GM06990 (cell line): ENCODE measurements at places on chromosomes 13 and 19.

DNA sequence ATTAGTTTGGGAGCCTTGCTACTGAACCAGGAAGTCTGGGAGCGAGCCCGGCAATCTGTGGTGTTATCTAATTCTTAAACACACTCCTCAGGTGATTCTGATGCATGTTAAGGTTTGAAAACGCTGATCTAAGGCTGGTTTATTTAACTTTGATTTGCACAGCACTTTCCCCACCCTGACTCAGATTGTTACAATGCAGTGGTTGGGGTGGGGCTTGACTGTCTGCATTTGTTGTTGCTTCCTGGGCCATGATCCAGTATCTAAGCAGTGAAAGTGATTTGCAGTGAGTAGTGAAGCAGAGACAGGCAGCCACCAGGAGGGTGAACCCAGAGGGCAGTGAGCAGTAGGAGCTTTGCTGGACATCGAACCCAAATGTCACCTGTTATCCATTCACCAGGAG, 81.6 kb upstream of the ARGLU1 start:
- DNase-seq, result no peak

DNA sequence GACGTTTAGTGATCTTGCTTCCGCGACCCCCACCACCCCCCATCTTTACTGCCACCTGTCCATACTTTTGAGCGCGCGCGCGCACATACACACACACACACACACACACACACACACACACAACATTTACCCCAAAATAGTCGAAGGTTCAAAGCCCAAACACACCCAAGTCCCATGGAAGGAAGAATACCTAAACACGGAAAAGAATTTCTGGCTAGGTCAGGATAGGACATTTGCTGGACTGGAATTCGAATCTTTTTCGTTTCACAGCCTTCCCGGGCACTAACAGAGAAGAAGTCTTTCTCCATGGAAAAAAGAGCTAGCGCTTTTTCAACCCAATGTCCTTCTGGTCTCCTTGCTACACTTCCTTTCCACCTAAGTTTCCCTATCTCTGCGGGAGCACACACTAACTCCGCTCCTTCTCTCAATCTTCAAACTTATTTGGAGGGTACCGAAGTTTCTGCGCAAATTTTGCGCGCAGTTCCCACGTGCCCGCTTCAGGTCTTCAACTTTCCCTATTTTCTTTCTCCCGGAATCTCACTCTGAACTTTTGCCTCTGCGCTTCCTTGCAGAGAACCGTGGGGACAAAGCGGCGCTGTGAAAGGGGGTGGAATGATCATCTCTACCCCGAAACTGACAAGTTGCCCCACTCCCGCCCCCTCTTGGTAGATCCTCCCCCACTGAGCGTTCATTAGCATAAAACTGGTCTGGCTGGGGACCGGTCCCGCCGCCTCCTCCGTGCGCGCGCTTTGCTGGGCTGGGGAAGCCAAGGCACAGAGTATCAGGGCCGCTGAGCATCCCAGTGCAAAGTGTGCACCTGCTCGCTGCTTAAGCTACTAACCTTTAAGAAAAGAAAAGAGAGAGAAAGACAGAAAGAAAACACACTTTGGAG, 2.7 kb downstream of the DACH1 start:
- no peak for DNase-seq

DNA sequence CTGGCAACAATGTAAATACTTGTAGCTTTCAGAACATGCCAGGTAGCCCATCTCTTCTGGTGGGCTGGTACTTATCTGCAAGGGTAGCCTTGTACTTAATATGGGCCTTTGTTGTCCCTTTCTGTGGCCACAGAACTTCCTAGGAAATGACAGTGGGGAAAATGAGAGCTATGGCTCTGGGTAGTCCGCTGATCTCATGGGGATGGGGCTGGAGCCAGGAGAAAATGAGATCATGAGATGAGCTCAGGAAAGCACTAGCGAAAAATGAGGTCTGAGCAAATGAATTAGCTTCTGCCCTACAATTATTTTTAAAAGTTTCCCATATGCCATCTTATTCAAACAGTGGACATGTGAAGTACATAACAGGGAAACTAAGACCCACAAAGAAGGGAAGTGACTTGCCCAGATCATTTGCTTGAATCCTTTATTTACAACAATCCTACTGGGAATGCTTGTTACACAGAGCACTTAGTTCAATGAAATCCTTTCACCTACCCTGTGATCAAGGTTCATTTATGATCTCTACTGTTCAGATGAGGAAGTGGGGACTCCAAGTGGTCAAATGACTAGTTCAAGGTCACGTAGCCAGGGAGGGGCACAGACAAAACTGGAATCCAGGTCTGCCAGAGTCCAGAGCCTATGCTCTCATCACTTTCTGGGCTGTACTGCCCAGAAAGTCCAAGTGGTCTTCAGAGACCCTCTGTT, 87.1 kb downstream of the PTPRS start:
- DNase-seq, result no peak

DNA sequence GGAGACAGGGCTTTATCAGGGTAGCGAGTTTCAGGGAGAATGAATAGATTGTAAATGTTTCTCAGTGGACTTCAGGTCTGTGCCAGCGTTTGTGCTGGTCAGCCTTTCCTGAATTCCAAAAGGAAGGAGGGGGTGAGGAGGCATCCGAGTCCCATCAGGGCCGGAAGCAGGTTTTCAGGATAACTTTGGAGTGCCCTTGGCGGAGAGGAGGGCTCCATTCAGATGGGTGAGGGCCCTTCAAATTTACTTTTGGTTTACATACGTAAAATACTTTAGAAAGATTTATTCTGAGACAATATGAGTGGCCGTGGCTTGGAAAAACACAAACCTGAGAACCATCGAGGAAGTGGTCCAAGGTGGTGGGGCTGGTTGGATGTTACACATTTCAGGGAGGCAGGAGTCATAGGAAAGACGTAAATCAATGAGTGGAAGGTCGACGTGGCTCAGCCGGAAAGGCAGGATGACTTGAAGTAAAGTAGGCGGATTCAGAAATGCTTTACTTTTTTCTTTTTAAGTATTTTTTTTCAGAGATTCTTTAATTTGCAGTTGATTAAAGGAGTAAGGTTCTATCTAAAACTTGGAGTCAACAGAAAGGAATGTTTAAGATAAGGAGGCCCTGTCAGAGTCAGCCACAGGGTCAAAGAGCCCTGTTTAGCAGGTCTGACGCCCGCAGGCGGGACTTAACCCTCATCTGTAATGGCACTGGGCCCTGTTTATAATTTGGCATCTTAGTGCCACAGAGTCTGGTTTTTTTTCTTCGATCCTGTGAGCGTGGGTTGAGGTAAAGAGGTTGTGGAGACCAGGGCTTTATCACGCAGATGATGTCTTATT, 32.8 kb downstream of the ATP11A start:
- DNase-seq, result no peak

DNA sequence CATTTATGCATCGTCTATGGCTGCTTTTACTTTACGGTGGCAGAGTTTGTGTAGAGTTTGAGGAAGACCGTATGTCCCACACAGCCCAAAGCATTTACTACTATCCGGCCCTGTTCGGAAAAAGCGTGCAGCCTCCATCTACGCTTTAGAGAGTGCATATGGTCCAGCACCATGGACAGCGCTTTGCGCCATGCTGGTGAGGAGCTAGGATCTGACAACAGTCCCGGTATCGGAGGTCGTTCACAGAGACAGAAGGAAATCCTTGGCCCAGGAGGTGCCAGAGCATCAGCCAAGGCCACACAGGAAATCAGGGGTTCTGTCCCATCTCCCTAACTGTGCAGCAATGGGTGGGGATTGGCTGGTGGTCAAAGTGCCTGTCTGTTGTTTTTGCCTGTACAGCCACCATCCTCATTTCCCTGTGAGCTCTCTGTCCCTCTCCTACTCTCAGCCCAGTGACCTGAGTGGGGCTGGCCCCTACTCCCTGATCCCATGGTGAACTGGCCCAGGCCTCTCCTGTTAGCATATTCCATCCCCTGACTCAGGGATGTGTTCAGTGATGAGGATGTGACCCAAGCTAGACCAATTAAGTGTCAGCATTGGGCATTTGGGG, 16.2 kb upstream of the PRODH2 start:
- DNase-seq, result no peak

GRCh38 chr13:78593652-78594455, 9.5 kb downstream of the POU4F1 start:
- DNase-seq, result no peak

GRCh38 chr19:47503826-47504150, 11.1 kb downstream of the NAPA start:
- no peak for DNase-seq

DNA sequence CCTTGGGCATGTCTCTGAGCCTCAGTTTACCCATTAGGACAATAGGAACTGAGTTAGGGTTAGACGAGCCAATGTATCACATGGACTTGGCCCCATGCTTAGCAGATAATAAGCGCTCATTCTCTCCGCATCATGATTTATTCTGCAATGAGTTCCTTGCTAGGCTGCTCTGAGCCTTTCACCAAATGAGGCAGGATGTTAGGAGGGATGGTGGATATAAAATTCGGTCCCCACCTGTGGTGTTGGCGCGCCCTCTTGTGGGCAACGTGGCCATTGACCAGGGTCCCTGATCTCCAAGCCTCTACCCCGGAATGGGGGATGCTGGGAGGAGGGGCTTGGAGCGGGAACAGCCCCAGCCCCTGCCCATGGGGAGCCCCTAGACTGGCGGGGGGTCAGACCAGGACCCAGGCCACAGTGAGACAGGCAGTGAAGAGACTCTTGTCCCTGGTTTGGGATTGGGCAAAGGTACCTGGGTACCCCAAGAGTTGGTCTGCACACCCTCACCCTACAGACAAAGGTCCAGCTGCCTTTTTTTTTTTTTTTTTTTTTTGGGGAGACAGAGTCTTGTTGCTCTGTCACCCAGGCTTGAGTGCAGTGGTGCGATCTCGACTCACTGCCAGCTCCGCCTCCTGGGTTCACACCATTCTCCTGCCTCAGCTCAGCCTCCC, 43.9 kb downstream of the CERS4 start:
- peak; percentile 74 for DNase-seq
